Cerebellum (tissue), 4 donors: ENCODE measurements at places on chromosomes 4 and X.
A peak's percentile ranks its signal among the peaks of the same experiment; 100 is the strongest.

- no peak for DNase-seq
Measured at GRCh38 chrX:1341545-1342184, 5.1 kb downstream of the IL3RA start.

DNA sequence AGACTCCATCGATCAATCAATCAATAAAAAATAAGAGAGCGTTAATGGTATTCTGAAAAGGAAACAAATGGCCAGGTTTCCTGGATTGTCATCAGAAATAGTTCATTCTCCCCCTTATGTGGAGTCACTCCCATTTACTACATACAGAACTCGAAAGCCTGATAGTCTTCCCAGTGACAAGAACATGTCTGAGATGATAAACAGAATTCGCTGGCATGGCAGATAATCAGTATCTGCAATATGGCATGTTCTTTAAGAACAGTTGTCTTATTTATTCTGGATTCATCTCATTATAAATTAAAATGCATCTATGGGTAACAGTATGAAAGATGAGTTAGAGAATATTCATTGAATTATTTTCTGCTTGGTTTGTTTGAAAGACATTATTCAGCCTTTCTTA, 61.4 kb downstream of the LRP2BP start:
- no peak for DNase-seq

GRCh38 chr4:127469542-127469941, 163.2 kb upstream of the INTU start:
- no peak for DNase-seq

GRCh38 chr4:1715002-1715758, 3.1 kb upstream of the SLBP start:
- DNase-seq = no peak

DNA sequence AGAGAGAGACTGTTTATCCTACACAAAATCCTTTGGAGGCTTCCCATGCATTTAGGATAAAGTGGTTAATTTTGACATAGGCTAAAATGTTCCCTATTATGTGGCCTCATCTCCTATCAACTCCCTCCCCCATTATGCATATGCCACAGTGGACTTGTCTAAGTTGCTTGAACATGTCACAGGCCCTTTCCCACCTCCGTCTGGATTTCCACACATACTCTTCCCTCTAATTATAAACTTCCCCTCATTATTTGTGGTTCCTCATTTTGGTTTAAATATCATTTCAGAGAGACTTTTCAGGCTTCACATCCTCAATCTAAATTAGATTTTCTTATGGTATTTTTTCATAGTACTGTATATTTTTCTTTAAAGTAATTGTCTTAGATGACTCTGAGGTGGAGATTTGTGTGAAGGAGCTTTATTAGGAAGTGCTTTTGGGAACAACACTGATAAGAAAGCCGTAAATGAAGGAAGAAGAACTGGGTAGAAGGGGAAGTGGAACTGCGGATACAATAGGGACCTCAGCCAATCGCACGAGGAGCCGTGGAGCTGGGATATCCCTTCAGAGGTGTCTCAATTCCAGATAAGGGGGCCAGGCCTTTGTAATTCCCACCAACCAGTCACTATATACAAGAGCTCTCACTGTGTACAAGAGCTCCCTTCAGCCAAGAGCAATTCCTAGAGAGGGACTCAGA, 7.9 kb downstream of the C4orf17 start:
- no peak for DNase-seq

GRCh38 chrX:100883654-100884053, 9.5 kb upstream of the NOX1 start:
- no peak for DNase-seq

GRCh38 chr4:82508806-82509428, 52.9 kb downstream of the TMEM150C start:
- DNase-seq = no peak

DNA sequence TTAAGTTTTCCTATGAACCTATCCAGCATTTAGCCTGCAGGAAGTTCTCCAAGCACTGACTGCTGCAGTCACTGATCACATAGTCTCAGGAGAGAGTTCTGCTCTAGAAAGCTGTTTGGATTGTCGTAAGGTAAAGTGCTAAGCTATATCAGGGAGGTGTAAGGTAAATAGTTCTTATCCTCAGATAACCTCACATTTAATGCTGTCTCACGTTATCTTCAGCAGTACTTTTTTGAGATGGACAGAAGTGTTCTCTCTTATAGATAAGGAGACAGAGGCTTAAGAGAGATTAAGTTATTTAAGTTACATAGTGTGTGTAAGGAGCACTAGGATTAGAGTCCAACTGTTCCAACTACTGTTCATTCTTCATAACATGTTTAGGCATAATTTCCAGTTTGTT, 77.9 kb downstream of the STIM2 start:
- DNase-seq = no peak

DNA sequence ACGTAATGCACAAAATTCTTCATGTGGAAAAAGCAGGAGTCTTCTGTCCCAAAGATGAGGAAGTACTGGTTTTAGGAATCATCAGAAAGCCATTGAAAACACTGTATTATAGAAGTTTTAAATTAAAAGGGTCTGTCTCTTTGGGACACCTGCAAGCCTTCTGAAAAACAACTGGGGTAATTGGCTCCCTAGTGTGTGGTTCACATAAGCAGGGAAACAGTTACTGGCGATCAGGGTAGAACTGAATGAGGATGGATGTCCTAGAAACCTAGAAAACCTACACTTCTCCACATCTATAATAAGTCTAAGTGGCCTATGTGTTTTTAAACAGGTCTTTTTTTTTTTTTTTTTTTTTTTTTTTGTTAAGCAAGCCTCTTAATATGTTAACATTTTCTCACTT, 945.5 kb upstream of the PCDH10 start:
- no peak for DNase-seq

- no peak for DNase-seq
Measured at GRCh38 chrX:154548028-154548316, 552 bp downstream of the IKBKG start.

GRCh38 chr4:47824840-47825239, 13.0 kb downstream of the CORIN start:
- DNase-seq = no peak

DNA sequence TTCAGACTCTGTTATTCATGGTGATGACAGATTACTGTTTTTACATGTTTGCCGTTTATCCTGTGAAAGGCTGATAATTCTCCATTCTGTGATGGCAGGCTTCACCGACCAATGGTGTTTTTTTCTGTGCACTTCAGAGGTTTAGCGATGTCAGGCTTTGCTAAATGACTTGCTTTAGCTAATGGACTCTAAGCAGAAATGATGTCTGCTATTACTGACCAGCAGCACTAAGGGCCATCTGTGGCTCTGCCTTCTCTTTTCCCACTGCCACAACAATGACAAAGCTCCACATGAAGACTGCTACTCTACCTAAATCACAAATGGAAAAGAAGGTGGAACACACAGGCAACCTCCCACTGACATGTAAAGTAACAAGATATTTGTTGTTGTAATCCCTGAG, 68.4 kb upstream of the ALB start:
- DNase-seq = no peak

DNA sequence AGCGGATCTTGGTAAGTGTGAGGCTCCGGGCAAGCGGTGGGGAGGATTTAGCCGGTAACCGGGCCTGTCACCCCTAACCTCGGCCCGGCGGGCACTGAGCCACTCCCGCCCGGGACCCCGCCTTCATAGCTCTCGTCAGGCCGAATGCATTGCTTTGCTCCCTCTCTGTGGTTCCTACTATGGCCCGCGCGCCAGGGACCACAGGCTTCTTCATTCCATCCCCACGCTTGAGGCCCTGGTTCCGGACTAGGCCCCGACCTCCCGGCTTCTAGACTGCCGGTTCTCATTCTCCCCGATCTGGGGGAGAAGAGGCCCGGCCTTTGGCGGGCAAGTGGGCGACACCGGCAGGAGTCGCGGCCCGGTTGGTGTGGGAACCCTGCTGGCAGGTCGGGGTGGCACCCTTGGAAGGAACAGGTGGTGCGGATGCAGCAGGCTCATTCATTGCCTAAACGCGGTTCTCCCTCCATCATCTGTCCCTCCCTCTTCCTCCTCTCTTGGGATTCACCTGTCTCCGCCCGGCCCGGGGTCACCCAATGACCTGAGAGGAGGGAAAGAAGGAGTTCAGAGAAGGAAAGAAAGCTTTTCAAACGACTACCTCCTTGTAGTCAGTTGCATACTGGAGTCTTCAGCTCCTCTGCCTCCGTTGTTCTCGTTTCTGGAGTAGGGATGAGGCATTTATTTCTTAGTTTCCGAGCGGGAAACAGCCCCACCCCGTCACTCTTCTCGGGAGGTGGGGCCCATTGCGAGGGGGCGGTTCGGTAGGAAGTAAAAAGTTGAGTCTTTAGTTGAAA, at the start of gene NDUFC1:
Gene NDUFC1, minus strand, starts transcription at position 657 of the 791 bp plus-strand sequence. CDS start 6,679 bp downstream, outside the sequence.
- peak; percentile 40 for DNase-seq
